ENCODE measurements at places on chromosomes 3 and 15.

GRCh38 chr3:22265403-22265802 lies 514.4 kb upstream of the ZNF385D start:
- DNase-seq, result no peak

DNA sequence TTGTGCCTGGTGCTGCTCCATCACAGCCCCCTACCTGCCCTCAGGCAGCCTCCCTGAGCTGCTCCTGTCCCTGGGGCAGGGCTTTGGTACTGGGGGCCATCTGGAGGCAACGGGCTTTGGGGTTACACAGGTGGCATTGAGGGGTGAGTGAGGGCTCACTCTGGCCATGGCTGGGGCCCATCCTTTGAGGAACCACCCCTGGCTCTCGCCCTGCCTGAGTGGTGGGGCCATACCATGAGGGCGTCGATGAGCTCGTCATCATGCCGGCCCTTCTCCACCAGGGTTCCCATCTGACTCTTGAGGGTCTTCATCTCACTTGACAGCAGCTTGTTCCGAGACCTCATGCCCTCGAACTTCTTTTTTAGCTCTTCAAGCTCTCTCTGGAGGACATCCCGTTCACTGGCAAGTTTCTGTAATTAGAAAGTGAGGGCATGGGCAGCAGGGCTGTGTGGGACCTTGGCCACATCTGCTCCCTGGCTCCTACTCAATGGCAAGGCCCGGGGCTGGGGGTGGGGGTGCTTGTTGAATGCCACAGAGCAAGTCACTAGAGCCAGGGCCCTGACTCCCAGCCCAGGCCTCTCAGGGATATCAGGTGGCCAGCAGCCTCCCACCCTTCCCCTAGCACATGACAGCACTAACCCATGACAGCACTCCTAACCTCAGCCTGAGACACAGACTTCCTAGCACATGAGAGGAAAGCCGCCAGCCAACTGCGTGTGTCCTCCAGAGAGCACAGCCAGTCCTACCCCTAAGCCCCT lies 33.5 kb downstream of the CCDC13 start:
- DNase-seq, result peak; percentile 16

GRCh38 chr3:17500618-17501017 lies 241.8 kb downstream of the TBC1D5 start:
- DNase-seq, result no peak

DNA sequence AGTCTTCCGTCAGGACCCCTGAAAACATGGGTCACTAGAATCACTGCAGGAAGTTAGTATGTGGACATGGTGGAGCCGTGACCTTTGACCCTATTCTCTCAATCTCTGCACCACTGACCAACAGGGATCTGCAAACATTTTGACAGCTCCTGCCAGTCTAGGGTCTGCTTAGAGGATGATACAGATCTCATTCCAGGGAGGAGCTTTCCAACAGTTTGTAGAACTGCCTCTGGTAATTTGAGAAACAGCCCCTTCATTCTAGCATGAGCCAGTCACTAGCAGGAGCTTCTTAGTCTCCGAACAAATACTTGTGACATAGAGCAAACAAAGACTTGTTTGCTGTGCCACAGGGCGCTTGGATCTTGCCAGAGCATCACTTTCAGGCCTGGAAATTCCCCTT lies 270.3 kb upstream of the CFAP20DC start:
- DNase-seq, result no peak
